Amniotic stem cell (primary cell): ENCODE measurements at places on chromosomes 12 and 14.

DNA sequence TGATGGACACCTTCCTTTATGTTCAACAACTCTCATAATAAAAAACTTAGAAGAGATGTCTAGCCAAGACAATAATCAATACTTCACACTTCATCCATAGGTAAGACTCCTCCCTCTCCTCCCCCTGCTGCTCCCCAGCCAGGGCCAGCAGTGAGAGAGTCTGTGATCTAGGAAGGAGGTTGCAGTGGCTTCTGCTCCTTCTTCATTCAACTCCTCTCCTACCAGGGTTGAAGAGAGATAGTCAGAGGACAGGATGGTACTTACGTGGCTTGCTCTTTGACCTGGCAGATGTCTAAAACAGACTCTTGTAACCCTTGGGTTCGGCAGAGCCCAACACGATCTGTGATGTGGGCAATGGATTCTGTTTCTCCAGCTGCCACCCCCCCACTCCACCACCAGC, 31.0 kb downstream of the DHRS2 start:
- no peak for DNase-seq

DNA sequence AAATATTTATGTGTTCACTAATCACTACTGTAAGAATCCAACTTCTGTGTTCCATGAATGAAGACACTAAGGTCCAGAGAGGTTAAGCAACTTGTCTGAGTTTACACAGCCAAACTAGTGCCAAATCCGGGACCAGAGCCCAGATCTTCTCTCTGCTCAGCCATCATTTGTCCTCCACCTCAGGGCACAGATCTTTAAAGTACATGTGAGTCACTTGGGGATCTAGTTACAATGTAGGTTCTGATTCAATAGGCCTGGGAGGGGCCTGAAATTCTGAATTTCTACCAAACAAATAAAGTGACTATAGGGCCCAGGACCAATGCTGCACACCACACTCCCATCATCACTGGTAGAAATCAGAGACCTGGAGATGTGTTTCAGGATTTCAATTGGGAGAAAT, 162.9 kb downstream of the GXYLT1 start:
- no peak for DNase-seq

DNA sequence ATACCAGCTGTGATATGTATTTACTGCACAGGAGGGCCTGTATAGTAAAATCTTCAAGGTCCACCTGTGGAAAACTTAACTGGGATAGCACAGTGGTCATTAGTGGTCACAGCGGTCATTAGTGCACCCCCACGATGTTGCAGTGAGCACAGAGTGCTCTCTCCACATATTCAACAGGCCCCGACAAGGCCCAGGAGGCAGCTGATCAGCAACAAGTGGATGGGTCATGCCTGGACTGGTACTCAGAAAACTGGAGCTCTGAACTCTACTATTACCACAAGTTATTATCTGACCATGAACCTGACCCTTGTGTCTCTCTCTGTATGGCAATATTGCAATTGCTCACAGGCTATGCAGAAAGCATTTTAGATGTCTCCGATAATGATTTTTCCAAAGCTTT, 129.5 kb downstream of the SLC35F4 start:
- DNase-seq: no peak

GRCh38 chr14:28651148-28651547, 115.4 kb upstream of the FOXG1 start:
- DNase-seq: no peak

DNA sequence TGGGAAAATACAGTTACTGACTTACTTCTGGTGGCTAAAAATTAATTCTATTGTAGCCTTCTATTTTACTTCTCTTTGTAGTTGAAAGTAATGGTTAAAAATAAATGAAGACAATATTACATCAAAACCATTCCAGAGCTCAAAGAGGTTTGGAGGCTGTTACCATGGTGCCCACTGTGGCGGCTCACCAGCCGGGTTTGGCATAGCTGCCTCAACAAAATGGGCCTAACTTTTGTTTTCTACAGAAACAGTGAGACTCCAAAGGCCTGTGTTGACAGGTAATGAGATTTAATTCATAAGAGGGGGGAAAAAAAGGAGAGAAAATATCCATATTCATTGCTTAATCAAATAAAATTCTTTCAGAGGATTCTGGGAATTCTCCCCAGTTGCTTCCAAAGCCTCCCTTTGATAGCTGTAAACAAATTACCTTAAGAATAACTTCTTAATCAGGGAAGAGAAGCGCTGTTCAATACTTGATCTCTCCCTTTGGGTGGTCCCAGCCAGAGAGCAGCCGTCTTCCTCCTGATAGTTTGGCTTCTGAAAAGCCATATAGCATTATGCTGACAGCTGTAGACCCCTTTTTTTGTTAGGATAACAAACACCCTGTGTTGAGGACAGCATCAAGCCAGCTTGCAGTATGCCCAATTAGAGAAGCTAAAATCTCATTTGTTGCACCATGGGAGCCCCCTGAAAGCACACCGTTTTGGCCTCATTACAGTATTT, 266.8 kb downstream of the NEDD1 start:
- no peak for DNase-seq

GRCh38 chr14:68770553-68771286, 22.1 kb downstream of the ZFP36L1 start:
- DNase-seq: no peak

- DNase-seq: no peak
These were observed 73.2 kb downstream of the CEP83 start for GRCh38 chr12:94386422-94386821.

GRCh38 chr14:59964251-59965007, 44.5 kb downstream of the LRRC9 start:
- no peak for DNase-seq

DNA sequence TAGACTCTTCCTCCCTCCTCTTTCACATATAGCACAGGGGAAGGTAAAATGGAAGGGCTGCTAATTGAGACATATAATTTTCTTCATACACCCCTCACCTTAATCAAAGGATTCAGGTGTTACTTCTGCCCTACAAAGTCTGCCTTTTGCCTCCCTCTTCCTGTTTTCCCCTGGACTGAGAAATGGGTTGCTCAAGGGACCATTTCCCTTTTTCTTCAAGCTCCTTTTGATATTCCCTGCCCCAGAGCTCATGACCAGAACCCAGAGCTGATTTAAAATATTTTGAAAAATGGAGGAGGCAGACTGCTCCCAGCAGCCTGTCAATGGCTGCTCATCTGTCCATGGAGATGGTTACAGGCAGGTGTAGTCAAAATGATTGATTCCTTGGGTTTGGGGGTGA, 6.3 kb upstream of the PIP4K2C start:
- no peak for DNase-seq
